Stimulated activated CD4-positive, alpha-beta T cell treated with anti-CD3 and anti-CD28 coated beads, Interleukin-15, amount 100 ng/mL, for 1 hour (primary cell): ENCODE measurements at places on chromosomes 2 and 18.

- DNase-seq: no peak
These were observed 72.5 kb downstream of the GNAL start for GRCh38 chr18:11761553-11761952.

DNA sequence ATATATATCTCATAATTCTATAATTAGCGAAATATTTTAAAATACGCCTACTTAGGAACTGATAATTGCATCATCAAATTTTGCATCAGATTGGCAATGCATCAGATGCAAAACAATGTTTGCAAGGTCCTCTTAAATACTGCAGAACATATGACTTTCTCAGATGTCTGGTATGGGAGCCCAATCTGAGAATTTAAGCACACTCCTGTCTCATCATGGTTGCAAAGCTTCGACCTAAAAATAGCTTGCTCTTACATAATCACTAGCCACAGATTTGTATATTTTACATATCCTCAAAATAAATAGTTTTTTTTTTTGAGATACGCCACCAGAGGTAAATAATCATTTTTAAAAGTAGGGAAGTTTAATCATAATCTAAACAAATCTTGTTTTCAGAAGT is 123.2 kb downstream of the CABYR start:
- no peak for DNase-seq

DNA sequence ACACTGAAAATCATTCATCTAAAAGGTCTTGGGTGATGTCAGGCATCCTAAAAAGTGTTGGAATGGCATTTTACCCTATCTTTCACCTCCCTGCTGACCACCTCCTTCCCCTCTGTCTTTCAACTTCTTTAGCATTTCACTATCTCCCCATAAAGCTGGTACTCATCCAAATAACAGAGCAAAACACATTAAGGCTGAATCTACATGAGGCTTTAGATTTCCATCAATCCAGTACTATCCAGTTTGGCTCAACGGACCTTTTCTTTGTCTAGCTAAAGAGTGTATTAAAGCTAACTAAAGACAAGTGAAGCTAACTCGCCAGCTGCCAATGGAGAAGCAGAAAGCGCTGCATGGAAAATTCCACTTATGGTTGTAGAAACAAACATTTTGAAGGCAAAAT is 122.5 kb upstream of the NCKAP5 start:
- DNase-seq: no peak

- no peak for DNase-seq
These were observed 92.0 kb downstream of the DPP10 start for GRCh38 chr2:114534116-114535084.

DNA sequence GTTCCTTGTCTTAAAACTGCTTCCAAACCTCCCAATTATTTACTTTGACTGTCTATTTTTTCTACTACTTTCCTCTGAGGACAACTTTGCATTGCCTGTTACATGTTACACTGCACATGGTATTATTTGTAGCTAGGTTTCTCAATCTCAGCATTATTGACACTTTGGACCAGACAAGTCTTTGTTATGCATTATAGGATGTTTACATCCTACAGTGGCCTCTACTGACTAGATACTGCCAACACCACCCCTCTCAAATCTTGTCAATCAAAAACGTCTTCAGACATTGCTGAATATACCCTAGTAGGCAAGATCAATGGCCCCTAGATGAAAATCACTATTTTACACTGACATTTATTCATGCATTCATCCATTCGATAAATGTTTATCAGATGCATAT is 129.6 kb upstream of the DNAJC10 start:
- no peak for DNase-seq

- no peak for DNase-seq
These were observed 906.1 kb downstream of the SLC4A3 start for GRCh38 chr2:220533485-220533884.

DNA sequence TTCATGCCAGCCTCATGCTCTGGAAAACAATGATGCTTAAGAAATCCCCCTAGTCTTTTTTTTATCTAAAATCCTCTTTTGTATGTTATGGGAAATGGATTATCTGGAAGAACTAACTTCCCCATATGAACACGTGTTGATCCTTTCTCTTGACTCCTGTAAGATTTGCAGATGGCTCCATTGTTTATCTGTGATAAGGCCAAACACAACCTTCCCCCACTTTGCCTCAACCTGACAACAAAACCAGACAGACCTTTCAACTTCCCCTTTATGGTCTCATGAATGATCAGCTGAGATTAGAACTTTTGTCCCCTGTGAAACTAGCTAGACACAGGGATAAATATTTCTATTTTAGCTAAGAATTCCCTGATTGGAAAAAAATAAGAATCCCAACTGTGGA is 828.0 kb upstream of the CDH2 start:
- no peak for DNase-seq

- DNase-seq: no peak
These were observed 136.1 kb downstream of the DCDC2C start for GRCh38 chr2:3839476-3839875.

GRCh38 chr2:59073286-59073685 is 832.2 kb upstream of the FANCL start:
- no peak for DNase-seq

- no peak for DNase-seq
These were observed 89.7 kb upstream of the ATG16L1 start for GRCh38 chr2:233161730-233162129.

- DNase-seq: no peak
These were observed 48.2 kb downstream of the SLC66A3 start for GRCh38 chr2:11203480-11203879.

DNA sequence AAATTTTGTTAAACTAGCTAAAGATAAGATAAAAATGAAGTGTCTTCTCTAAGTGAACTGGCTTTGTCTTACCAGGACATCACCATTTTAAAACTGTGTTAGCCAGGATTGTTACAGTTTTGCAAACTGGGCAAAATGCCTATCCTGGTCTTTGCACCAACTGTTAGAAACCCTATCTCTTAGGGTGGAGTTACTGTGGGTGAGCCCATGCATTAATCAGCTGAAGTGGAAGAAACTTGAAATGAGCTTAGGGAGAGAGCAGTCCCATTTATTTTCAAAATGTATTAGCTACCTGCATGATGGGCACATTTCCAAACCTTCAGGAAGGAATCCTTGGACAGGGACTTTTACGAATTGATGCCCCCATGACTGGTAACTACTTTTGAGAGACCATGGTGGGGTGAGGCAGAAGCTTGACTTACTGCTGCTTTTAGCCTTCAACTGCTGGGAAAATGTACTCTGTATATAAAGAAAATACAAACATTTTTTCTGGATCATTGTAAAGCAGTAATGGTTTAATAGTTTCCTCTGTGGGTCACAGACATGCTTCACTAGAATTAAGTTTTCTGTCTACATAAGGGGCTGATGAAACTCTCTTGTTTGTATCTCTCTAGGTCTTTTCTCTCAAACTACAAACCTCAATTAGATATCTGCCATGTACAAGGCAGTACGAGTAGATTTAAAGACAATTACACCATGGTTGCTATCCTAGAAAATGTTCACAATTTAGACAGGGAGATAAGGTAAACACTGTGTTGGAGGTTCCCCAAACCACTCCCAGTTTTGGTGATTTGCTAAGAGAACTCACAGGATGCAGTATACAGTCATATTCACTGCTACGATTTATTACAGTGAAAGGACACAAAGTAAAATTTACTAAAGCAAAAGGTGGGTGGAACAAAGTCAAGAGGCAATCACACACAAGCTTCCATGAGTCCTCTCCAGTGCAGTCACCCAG is 321.4 kb upstream of the MMADHC start:
- no peak for DNase-seq

- DNase-seq: no peak
These were observed 86.1 kb upstream of the GPC1 start for GRCh38 chr2:240349133-240350005.

DNA sequence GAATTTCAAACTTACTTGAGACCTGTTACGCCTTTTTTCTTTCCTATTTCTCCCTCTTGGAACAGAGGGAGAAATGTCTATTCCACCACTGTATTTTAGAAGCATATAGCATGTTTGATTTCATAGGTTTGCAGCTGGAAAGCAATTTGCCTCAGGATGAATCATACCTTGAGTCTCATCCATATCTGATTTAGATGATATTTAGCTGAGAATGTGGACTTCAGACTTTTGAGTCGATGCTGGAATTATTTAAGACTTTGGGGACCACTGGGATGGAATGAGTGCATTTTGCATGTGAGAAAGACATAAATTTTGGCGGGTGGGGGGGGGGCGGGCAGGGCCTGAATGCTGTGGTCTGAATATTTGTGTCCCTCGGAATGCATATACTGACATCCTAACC is 282.7 kb upstream of the STON1 start:
- DNase-seq: no peak

- no peak for DNase-seq
These were observed 36.7 kb downstream of the KIAA2012 start for GRCh38 chr2:202109737-202110184.

GRCh38 chr2:207244971-207245925 is 79.5 kb upstream of the KLF7 start:
- DNase-seq: no peak

- no peak for DNase-seq
These were observed 73.1 kb upstream of the ZNF521 start for GRCh38 chr18:25425024-25425423.

DNA sequence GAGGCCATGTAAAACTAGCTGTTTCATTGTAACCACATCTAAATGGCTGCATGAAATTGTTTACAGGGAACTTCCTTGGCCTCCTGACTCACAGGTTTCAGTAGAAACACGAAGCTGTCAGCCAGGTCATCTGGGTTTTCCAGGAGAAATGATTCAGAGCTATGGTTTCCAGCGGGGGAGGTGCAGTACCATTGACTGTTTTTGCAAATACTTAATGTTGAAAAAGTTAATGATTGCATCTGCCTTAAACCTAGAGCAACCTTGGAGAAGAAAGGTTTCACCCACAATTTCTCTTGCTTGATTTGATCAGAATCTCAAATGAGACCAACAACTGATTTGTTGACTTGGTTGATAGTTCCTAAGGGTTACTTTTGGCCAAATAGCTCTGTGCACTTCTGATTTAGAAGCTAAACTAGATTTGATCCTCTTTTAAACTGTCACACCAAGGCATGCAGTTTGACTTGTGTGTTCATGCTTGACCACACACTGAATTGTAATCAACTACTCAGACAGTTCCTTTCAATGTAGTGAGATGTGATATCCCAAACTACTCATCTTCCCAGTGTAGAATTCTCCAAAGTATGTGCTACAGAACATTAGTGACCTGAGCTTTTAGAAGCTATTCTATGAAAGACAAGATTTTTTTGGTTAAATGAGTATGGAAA is 193.5 kb upstream of the CHST9 start:
- DNase-seq: no peak

GRCh38 chr2:212451786-212452231 is 86.8 kb downstream of the ERBB4 start:
- no peak for DNase-seq

- no peak for DNase-seq
These were observed at the start of gene AMER3 for GRCh38 chr2:130755256-130756052. TSS of gene AMER3 (plus strand) at chr2:130755540. CDS start at chr2:130762073, 6,533 bp downstream.

- no peak for DNase-seq
These were observed 193.2 kb upstream of the HNMT start for GRCh38 chr2:137771064-137771463.

- no peak for DNase-seq
These were observed 246.7 kb upstream of the EPHA4 start for GRCh38 chr2:221818616-221819320.

GRCh38 chr2:1115843-1116539 is 165.3 kb downstream of the SNTG2 start:
- DNase-seq: no peak

- DNase-seq: no peak
These were observed 26.1 kb upstream of the ACVR2A start for GRCh38 chr2:147818741-147819140.

DNA sequence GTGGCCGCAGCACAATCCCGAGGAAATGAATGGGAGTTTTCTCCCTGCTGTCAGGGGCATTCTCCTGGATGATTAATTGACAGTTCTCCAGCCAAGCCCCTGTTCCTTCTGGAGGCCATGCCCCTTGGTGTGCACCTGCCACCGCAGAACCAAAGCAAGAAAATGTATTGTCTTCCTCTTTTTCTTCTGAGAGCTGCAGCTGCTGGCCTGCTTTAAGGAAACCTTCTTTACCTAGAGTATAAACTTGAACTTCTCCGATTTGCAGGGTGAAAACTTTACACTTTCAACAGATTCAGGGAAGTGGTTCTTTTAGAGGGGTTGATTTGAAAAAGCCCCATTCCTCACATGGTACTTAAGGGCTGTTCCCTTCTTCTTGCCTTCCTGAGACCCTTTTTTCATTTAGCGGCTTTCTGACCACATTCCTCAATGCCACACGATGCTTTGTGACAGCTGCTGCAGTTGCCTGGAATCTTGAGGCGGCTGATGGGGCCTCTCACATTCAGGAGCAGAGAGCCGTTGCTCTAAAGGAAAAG is 402.8 kb downstream of the TXNL1 start:
- DNase-seq: no peak

- no peak for DNase-seq
These were observed 279.0 kb upstream of the NRP2 start for GRCh38 chr2:205403244-205403825.

GRCh38 chr2:27407798-27408491 is 1.4 kb downstream of the PPM1G start:
- DNase-seq: no peak

DNA sequence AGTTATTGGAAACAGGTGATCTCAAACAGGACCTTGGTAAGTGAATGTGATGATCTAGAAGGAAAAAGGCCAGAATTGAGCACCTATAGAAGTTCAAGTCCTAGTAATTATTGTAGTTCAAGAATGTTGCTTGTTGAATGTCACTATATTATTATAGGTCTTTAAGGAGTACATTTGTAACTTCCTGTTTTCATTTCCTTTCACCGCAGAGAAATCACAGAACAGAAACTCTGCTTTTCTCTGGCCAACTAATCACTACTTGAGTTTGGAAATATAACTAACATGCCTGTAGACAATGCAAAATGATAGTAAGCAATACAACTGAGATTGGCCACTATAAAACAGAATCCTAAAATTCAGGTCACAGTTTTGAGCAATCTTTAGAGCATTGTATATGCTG is 61.8 kb upstream of the EFEMP1 start:
- DNase-seq: no peak

- DNase-seq: peak; percentile 13
These were observed at the start of gene EDAR for GRCh38 chr2:108988796-108989713. TSS of gene EDAR (minus strand) at chr2:108989220. CDS start at chr2:108931014, 58,206 bp downstream.

DNA sequence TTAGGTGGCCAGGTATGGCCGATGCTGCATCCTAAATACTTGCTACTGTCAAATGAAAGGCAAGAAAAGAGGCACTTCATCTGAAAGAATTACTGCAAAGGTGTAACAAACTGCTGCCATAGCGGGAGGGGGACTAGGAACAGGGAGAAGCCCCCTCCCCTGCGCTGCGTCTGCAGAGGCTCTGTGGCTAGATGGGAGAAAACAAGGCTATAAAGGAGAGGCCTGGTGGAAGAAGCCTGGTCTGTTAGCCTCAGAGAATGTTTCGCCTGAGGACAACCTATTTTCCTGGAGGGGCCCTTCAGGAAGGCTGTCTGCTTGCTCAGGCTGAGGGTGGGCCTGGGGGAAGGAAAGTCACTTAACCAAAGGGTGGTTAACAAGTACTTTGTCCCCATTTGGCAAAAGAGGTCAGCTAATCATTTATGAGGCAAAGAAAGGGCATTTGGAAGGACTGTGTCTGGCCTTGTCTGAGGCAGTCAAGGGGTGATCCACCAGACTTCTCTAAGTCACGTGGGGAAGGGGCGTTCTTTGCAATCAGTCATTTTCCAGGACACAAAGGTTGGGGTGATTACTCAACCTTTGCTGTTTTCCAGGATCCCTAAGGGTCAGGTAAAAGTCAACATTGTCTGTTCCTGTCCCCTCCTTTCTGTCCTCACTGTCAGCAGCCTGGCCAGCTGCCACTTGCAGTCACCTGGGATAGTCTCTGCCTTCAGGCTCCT is 103.0 kb upstream of the TMEM200C start:
- no peak for DNase-seq
